Ascending aorta (tissue), 2 donors: ENCODE measurements at places on chromosomes 12 and 14.

- no peak overlapping the region for H3K4me3 ChIP-seq
- no peaks in the 10 kb centered on the region for H3K4me1 ChIP-seq
- H3K27ac ChIP-seq, result no peak overlapping the region
- H3K36me3 ChIP-seq, result no peaks in the 10 kb centered on the region
- DNase-seq, result peak; percentile 50
These were observed 76.7 kb downstream of the TMEM121 start for GRCh38 chr14:105602799-105603793.

- no peak for DNase-seq
- H3K4me3 ChIP-seq, result no peak overlapping the region
- H3K36me3 ChIP-seq, result no peaks in the 10 kb centered on the region
- H3K27me3 ChIP-seq, result no peaks in the 10 kb centered on the region
These were observed 7.7 kb upstream of the HPD start for GRCh38 chr12:121866331-121866730.

DNA sequence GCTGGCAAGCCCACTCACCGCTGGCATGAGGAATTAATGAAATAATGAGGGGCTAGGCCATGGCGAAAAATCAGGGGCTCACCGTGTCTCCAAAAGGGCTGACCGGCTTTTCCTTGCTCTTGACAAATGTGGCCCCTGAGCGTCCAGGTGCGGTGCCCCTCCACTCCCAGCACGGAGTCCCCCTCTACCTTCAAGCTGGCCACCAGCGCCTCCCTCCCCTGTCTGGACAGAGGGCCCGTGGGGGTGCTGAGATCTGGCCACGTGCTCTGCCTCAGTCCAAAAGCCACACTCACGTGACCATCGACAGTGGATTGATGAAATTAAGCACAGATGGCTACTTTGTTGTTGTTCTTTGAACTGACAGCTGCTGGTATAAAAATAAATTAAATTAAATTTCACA is 78.8 kb upstream of the BCL11B start:
- H3K36me3 ChIP-seq, result no peaks in the 10 kb centered on the region
- peak; percentile 19 for DNase-seq
- no peak overlapping the region for H3K4me3 ChIP-seq
- no peak overlapping the region for H3K27ac ChIP-seq
- H3K27me3 ChIP-seq, result no peaks in the 10 kb centered on the region
- H3K4me1 ChIP-seq, result no peaks in the 10 kb centered on the region

- no peaks in the 10 kb centered on the region for H3K36me3 ChIP-seq
- no peak overlapping the region for H3K4me3 ChIP-seq
- no peak overlapping the region for H3K27ac ChIP-seq
- DNase-seq, result no peak
- no peaks in the 10 kb centered on the region for H3K4me1 ChIP-seq
These were observed 1248.3 kb upstream of the USP15 start for GRCh38 chr12:61011767-61012423.

- DNase-seq, result no peak
- no peak overlapping the region for H3K4me3 ChIP-seq
- no peaks in the 10 kb centered on the region for H3K4me1 ChIP-seq
- H3K27ac ChIP-seq, result peak overlapping the region; percentile 43
- no peaks in the 10 kb centered on the region for H3K27me3 ChIP-seq
- H3K36me3 ChIP-seq, result no peaks in the 10 kb centered on the region
These were observed 457.7 kb upstream of the PDE3A start for GRCh38 chr12:19910681-19911080.

DNA sequence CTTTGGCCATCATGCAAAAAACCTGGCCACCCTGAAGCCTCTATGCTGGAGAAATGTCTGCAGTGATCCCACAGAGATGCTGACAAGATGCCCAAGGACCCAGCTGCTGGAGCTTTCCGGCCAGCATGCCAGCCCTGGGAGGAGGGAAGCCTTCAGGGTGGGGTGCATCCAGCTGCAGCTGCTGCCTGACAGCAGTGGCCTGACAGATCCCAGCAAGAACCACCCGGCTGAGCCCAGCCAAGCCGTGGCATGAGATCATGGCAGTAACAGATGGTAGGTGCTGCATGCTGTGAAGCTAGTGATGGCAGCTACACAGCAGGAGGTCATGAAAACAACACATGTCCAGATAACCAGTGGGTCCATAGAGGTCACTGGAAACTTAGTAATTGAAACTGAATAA is 13.8 kb downstream of the CLBA1 start:
- no peak overlapping the region for H3K4me3 ChIP-seq
- H3K27me3 ChIP-seq, result no peaks in the 10 kb centered on the region
- no peaks in the 10 kb centered on the region for H3K4me1 ChIP-seq

DNA sequence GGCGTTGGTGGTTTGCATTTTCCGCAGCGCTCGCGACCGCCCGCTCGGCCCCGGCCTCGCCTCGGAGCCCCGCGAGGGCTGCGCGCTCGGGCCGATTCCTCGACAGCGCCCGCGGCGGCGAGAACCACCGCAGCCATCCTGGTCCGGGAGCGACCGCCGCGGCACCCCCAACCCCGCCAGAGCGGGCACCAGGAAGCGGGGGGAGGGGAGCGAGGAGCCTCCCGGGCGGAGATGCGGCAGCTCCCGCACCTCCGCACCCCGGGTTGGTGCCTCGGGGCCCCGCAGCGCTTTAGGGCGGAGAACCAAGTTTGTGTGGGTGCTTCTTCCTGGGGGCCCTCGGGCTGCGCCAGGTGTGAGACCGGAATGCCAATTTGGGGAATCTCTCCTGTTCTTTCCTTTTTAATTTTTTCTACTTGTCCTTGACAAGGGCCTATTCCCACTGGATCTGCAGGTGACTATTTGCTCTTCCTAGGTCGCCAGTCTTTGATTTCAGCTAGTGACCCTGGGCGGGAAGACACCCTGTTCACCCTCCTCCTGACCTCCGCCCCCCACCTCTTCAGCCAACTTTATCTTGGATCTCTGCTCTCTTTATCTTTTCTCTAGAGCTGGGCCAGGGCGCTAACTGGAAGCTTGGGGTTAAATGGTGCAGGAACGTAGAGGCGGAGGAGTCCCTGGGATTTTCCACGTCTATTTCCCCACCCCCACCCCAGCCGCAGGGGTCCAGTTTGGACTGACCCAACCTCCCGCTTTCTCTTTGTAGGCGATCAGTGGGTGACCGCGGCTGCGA is at the start of gene SOCS2:
TSS of gene SOCS2 (plus strand) at position 751 of the 787 bp plus-strand sequence. CDS start 223 bp downstream, outside the sequence.
- peak within 1 kb of the TSS; percentile 90 for H3K4me3 ChIP-seq
- H3K27ac ChIP-seq, result peak within 1 kb of the TSS; percentile 93
- no peaks in the 10 kb centered on the region for H3K4me1 ChIP-seq
- H3K36me3 ChIP-seq, result no peaks in the 10 kb centered on the region

- H3K4me1 ChIP-seq, result peaks cover 4% of the 10 kb centered on the region
- H3K4me3 ChIP-seq, result no peak overlapping the region
- H3K36me3 ChIP-seq, result no peaks in the 10 kb centered on the region
These were observed 58.3 kb upstream of the EEA1 start for GRCh38 chr12:92987362-92987761.

GRCh38 chr12:66159123-66159522 is 10.7 kb downstream of the TMBIM4 start:
- no peaks in the 10 kb centered on the region for H3K4me1 ChIP-seq
- DNase-seq, result no peak
- H3K4me3 ChIP-seq, result no peak overlapping the region
- H3K36me3 ChIP-seq, result peaks cover 16% of the 10 kb centered on the region

GRCh38 chr14:104086210-104086660 is 735 bp downstream of the ASPG start:
- H3K4me3 ChIP-seq, result no peak overlapping the region
- no peaks in the 10 kb centered on the region for H3K4me1 ChIP-seq
- H3K27me3 ChIP-seq, result peaks cover 9% of the 10 kb centered on the region
- no peaks in the 10 kb centered on the region for H3K36me3 ChIP-seq
- no peak for DNase-seq

GRCh38 chr12:120705618-120706017 is 4.6 kb upstream of the UNC119B start:
- H3K36me3 ChIP-seq, result peaks cover 5% of the 10 kb centered on the region
- no peak overlapping the region for H3K27ac ChIP-seq
- DNase-seq, result no peak
- H3K4me1 ChIP-seq, result peaks cover 2% of the 10 kb centered on the region
- no peaks in the 10 kb centered on the region for H3K27me3 ChIP-seq

DNA sequence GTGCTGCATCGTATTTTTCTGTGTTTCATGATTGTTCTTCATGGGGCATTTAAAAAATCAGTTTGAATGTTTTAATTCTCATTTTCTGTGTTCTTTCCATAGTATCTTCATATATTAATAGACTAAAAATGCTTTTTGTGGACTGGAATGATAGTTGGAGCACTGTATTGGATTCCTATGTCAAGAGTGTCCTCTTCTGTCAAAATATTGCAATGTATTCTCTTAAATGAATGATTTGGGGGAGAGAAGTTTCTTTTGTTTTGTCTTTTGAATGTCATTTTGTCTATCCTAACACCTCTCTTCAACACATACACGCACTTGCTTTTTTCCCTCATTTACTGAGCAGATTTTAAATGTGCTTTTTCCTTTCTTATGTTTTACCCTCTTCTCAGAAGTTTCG is 4.7 kb upstream of the EIF2S3B start:
- DNase-seq, result no peak
- no peaks in the 10 kb centered on the region for H3K4me1 ChIP-seq
- H3K27ac ChIP-seq, result no peak overlapping the region
- no peaks in the 10 kb centered on the region for H3K27me3 ChIP-seq

DNA sequence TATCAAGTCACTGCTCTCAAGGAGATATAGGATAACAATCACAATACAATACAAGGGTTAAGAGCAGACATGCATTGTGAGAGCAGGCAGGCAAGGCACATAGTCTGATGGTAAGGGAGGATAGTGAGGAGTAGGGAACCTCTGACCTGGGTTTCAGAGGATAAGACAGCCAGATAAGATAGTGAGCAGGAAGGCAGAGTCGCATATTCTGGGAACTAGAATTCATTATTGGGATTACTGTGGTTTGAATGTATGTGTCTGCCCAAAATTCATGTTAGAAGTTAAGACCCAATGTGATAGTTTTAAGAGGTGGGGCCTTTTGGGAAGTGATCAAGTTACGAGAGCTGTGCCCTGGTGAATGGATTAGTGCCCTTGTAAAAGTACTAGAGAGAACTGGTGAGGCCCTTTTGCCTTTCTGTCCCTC is 14.4 kb upstream of the ATF1 start:
- no peaks in the 10 kb centered on the region for H3K4me1 ChIP-seq
- peaks cover 14% of the 10 kb centered on the region for H3K36me3 ChIP-seq
- H3K27me3 ChIP-seq, result no peaks in the 10 kb centered on the region
- no peak for DNase-seq
- no peak overlapping the region for H3K4me3 ChIP-seq
